ENCODE measurements at places on chromosomes 1 and 21.

GRCh38 chr1:151405187-151405951 is 6.0 kb downstream of the PSMB4 start:
- DNase-seq, result no peak

DNA sequence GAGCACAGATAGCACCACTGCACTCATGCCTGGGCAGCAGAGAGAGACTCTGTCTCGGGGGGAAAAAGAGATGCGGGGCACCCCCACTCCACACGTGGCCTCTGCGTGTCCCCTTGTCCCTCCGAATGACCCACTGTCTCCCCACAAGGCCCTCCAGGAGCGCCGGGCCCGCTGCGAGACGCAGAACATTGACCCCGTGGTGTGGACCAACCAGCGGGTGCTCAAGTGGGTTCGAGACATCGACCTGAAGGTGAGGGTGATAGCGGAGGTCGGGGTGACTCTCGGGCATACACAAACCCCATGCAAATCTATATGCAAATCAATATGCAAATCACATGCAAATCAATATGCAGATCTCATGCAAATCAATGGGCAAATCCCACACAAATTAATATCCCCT is 50.3 kb upstream of the TMEM51 start:
- DNase-seq, result no peak

- no peak for DNase-seq
Measured at GRCh38 chr1:58436615-58437297, 109.8 kb downstream of the OMA1 start.

DNA sequence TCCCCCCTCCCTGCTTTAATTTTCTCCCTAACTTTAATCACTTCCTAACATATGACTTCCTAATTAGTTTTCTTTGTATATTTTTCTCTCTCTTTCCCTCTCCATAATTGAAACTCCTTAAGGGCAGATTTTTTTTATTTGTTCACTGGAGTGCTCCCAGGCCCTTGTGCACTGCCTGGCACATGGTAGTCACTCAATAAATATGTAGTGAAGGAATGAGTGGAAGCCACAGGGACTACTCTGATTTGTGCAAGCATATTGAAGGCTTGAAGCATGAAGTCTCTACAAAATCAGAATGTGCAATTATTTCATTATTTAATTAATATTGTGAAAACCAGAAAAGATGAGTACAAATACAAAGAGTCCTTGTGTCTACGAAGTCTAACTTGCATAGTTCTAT is 41.5 kb downstream of the SNX7 start:
- no peak for DNase-seq

DNA sequence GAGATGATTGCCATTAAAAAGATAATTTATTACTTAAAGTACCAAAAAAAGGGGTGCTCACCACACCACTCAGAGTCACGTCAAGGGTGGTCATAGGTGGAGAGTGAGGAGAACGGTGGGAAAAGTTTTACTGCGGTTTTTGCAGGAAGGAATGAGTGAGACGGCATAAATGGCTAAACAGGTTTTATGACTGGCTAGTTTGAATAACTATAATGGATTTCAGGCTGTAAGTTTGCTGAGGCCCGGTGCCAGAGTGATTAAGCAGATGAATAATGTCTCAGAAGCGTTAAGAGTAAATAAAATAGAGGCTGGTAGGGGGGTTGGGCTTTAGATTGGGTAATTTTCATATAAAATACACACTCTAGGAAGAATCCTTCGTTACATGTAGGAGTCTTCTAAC is 1337.8 kb downstream of the AMY1C start:
- no peak for DNase-seq

DNA sequence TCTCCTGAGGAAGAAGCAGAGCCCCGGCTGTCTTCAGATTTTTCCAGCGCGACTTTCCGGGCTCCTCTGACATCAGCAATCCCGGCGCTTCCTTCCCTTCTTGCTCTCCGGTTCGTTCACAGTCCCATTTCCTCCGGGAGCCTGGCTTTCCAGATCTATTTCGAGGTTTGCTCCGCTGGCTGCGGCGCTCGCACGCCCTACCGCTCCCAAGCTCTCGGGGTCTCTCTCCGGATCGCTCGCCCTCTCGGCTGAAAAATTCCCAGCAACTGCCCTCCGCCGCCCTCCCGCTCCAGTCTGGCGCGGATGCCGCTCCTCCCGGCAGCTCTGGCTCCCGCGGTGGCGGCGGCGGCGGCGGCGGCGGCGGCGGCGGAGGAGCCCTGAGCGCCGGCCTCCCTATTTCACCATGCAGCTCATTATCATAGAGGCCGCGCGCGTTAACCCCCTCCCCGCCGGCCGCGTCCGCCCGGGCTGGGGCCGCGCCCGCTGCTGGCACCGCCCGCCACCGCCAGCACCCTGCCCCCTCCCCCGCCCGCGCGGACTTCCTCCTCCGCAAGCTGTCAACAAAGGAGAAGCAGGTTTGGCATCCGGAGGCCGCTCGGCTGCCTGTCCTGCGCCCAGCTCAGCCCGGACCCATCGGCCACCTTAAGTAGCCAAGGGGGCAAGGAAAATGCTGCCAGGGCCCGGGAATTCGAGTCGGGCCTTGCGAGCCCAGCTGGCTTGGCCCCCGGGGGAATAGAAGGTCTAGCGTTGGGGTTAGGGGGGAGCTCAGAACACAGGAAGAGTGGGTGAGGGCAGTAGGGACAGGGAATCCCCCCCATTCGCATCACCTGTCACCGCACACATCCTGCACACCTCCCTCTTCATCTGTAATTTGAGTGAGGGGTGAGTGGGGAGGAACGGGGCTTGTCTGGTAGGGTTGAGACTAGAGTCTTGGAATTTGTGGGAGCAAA is at the start of gene PLXNA2:
Gene PLXNA2 (minus strand): TSS at position 418 of the 950 bp plus-strand sequence. CDS start 26,462 bp downstream, outside the sequence.
- DNase-seq, result peak; percentile 59

All from DMS 273 treated with DMSO at 0.1 percent for 48 hours (cell line).